ENCODE measurements at places on chromosomes 7 and 10.
A peak's percentile ranks its signal among the peaks of the same experiment; 100 is the strongest.

DNA sequence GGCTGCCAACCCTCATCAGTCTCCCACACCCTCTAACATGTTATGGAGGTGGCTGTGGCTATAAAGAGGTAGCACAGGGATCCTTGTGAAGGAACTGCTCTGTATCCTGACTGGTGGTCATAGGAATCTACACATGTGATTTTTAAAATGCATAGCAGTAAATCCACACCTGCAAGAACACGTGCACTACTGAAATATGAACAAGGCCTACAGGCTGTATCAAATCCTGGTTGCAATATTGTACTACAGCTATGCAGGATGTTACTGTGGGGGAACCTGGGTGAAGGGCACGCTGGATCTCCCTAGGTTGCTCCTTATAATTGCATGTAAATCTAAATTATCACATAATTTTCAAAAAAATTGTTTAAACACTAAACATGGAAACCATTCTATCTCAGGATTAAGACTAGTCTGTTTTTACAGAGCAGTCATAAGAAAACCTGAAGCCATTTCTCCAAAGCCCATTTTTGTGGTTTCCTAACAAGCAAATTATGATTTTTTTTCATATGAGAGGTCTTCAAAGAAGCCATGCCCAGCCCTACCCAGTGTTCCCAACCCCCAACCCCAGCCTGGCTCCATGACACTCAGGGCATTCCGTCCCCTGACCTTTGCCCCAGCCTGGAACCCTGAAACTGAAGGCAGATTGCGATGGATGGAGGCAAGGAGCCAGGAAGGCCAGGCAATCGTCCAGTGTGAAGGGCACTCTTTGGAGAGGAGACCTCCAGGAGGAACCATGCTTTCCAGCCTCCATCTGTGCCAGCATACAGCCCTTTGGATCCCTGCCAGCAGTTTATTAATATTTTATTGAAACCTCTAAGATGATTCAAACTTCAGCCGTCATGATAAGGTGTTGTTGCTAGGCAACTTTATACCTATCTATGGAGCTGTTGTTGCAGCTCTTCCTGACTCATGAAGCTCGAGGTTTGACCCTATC, 161.0 kb downstream of the GRID1 start:
- DNase-seq, result no peak

DNA sequence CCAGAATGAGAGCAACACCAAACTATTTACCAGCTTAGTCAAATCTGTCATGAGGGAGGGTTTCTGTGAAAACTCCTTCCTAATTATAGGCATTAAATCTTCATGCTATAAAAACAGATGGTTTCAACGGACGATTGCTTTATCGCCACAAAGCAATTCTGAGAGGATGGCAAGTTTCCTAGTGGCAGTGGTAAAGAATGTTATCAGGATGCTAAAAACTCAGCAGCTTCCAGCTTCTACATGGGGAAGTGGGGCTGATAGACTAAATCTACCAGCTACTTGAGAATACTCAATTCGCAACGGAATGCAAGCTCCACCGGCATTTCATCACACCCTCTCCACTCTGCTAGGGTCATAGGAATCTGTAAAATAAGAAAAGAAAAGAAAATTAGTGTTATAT, 41.8 kb downstream of the JCAD start:
- no peak for DNase-seq

DNA sequence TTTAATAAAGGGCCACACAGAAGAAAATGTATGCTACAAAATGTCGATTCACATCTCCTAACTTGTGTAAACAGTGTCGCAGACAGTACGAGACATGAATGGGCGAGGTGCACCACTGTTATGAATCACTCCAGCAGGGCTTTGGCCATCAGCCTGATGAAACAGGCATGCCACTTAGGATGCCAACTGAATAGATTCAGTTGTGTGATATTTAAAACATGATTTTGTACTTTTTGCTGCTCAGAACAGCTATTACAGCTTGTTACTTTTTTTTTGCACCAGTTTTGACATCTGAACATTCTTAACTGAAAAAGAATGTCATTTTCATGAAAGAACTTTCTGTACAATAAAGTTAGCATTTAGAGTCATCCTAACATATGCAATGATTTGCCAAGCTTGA, 138.1 kb downstream of the VTI1A start:
- DNase-seq, result no peak

- no peak for DNase-seq
These were observed 1.4 kb upstream of the SLC25A28 start for GRCh38 chr10:99621454-99622251.

DNA sequence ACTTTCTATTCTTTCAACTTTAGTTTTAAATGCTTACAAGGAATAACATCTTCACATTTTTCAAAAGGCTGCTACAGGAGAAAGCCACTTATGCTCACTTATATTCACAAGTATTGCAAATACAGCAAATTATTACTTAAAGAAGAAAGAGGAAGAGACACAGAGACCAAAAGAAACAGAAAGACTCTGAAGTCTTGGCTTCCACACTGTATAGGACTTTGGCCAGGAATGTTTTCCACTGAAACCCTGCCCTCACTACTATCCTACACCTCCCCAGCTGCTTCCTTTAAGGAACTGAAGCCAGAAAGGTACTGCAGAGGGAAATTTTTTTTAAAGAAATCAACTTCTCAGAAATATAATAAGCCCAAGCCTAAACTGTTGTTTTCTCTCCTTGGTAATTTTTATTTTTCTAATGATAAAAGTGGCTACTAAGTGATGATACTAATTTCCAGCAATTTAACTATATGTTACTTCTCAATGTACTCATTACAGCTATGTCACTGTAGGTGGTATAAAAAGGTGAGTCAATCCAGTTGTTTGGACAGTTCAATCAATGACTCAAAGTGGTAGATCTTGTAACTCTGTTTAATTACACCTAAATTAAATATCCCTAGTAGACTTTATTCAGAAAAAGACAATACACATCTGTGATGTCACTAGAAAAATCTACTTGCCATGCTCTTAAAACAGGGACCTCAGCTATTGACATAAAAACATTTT, 231.6 kb downstream of the GRM8 start:
- no peak for DNase-seq

DNA sequence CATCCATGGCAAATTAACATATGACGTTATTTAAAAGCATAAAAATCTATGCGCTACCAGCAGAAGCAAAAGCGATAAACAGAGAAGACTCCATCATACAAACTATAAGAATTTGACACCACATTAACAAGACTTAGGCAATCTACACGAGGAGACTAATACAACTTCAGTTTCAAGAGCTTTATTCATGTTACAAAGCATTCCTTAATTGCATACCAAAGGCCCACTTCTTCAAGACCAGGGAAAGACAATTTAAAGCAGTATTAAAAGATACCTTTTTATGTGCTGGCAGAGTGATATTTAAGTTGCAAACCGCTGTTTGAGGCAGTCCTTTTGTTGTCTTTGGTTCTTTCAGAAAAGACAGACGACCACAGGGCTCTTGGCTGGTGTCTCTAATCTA, 176.0 kb upstream of the CCDC6 start:
- no peak for DNase-seq

DNA sequence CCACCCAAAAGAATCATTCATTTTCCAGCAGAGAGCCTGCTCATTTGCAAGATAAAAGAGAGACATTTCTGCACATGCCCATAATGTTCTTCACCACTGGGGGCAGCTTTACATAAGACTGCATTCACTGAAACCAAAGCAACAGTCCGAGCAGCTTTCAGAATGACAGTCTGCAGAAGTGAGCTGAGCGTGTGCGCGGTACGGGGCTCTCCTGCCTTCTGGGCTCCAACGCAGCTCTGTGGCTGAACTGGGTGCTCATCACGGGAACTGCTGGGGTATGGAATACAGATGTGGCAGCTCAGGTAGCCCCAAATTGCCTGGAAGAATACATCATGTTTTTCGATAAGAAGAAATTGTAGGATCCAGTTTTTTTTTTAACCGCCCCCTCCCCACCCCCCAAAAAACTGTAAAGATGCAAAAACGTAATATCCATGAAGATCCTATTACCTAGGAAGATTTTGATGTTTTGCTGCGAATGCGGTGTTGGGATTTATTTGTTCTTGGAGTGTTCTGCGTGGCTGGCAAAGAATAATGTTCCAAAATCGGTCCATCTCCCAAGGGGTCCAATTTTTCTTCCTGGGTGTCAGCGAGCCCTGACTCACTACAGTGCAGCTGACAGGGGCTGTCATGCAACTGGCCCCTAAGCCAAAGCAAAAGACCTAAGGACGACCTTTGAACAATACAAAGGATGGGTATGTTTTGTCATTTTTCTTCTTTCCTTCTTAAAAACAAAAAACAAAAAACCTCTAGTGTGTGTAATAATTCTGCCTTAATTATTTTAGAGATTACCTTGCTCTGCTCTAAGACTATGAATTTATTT, at the start of gene LRRTM3:
TSS of gene LRRTM3 (plus strand) at position 141 of the 820 bp plus-strand sequence.
- DNase-seq, result peak; percentile 40

DNA sequence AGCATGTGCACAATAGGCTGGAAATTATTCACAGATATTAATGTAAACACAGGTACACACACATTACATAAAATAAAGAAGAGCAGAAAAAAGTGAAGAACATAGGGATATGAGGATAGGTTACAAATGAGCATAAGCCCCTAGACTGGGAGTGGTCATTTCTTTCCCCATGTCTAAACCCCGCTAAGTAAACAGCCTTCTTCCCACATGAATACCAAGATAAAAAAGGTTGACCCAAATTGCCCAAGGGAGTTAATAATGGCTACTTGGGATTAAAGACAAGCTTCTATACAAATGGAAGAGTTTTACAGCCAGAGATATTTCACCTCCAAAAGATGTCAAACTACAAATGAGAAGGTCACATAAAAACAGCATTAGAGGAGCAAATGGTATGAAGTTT, 527.1 kb upstream of the CELF2 start:
- no peak for DNase-seq

DNA sequence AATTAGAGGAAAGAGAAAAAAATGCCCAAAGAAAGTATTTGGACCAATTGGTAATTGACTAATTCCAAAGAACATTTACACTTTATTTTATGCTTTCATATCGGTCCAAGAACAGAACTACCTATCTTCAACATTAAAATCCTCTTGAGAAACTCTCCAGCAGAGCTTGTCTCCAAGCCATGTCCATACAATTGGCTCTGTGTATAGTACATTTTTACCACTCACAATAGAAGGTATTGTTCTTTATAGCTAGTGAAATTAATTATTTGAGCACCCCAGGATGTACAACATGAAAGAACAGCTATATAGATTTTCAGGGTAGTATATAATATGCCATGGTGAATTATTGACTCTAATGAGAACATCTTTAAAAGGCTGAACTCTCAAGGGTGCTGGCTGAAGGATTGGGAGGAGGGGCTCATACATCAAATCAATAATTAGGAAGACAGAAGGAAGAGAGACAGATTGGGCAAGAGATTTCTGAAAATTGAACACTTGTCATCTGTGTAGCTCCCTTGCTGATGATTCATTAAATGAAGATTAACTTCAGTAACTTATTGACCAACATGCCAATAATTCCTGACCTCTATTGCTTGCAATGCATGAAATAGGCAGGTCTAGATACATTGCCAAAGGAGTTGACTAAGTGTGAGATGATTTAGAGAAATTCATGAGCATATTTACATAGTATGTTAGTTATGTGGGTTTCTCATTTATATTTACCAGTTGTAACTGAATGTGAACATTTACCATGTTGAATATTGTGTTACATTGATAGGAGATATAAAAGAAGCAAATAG, 249.7 kb downstream of the MTERF1 start:
- no peak for DNase-seq
